ENCODE measurements at places on chromosomes 12 and 14. TPM values are rescaled to one million over a fixed set of nuclear protein-coding genes. Genes with fewer than 3 reads are reported as not detected.

GRCh38 chr12:106227641-106228319 lies 20.0 kb downstream of the CKAP4 start:
- DNase-seq: no peak

- DNase-seq: no peak
These were observed 22.2 kb downstream of the UBE2N start for GRCh38 chr12:93419388-93420034.

DNA sequence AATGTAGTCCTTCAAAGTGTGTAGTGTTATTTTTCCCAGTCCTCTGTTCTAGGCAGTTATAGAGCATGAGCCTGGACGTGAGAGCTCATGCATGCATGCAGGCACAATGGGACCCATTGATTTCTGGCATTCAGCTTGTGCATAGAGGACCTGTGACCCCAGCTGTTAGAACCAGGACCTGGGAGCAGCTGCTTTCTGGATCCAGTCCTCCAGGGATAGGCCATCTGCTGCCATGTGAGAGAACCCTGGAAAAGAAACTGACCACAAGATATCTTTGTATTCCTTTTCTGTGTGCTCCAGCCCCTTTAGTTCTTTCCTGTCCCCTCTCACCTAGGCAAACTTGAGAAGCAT lies 76.9 kb downstream of the SUSD6 start:
- DNase-seq: no peak

DNA sequence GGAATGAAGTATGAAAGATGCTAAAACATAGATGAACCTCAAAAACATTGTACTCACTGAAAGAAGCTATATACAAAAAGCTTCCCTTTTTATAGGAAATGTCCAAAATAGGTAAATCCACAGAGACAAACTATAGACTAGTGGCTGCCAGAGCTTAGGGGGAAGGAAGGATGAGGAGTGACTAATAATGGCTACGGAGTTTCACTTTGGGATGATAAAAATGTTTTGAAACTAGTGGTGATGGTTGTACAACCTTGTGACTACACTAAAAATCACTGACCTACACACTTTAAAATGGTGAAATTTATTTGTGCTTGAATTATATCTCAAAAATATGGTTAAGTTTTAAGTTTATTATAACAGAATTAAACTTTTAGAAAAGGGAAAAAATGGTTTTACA lies 37.1 kb upstream of the AMN1 start:
- DNase-seq: no peak

Gene KCNJ8
- polyA plus RNA-seq: 0.48 TPM

Gene LRRC74A
- polyA plus RNA-seq: not detected

- DNase-seq: no peak
These were observed 396 bp downstream of the NDUFA9 start for GRCh38 chr12:4649358-4649661.

DNA sequence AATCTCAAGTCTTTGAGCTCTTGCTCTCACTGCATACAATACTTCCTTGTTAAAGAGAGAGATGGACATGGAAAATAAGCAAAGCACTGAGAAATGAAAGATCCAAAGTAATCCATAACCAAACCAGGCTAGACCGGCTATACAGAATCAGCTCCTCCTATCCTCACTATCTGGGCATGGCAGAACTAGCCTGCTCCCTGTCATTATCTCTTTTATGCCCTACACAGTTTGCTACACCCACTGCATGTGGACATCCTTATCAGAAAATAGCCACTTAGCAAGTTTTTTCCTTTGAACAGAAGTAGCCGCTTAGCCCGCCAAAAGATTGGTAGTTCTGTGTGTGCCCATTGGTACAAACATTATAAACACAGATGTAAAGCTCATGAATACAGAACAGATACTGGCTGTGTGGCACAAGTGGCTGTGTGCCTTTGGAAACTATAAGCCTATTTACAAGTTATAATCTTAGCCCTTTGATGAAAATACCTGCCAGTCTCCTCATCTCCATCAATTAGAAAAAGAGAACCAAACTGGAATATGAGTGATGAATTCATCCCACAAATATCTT lies 34.7 kb downstream of the SPTB start:
- DNase-seq: no peak

- DNase-seq: no peak
These were observed 256.4 kb upstream of the PWP1 start for GRCh38 chr12:107429006-107429705.

GRCh38 chr14:76282581-76282980 lies 93.4 kb upstream of the ESRRB start:
- DNase-seq: peak; percentile 19

DNA sequence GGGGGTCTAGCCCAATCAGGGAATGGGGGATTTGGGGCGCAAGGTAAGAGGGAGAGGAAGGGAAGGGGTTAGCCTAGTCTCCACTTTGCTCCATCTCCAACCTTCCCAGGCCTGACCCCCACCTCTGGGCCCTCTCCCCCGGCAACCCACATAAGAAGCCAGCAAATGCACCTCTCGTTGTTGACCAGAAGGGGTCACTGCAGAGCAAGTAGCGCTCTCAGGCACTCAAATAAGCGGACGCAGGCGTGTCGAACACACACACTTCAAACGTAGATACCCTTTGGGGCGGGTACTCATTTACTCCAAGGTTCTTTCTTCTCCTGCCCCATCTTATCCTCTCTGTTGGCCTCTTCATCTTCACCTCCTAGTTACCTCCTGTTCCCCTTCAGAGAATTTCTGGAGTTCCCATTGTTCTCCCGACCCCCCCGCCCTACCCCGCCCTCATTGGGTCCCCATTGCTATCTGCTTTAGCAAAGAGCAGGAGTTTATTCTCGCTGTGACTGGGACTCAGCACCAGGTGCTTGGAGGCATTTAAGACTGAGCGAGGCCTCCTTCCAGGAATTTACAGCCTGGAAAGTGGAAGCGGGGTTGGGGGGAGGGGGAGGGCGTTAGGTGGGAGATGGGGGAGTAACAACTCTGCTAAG lies 1.5 kb upstream of the SRRM4 start:
- DNase-seq: peak; percentile 39

Gene POTEM
- not detected for polyA plus RNA-seq

Gene HOXC5
- not detected for polyA plus RNA-seq

DNA sequence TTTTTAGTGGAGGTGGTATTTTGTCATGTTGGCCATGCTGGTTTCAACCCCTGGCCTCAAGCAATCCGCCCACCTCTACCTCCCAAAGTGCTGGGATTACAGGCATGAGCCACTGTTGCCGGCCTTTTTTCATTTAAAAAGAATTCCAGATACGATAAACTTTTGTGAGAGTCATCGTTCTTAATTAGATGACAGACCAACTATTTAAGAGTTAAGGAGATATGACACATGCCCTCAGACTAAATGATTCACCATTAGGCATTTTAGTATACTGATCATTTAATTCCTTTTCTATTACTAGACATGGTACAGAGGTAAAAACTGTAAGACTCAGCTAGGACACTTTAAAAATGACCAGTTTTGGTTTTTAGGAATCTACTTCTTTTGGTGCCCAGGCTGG lies 2.4 kb downstream of the ANKRD13A start:
- DNase-seq: no peak

- DNase-seq: no peak
These were observed 6.3 kb upstream of the LTBP2 start for GRCh38 chr14:74618078-74618952.

All from H1 (cell line).